ENCODE measurements at places on chromosomes 5 and 9.

DNA sequence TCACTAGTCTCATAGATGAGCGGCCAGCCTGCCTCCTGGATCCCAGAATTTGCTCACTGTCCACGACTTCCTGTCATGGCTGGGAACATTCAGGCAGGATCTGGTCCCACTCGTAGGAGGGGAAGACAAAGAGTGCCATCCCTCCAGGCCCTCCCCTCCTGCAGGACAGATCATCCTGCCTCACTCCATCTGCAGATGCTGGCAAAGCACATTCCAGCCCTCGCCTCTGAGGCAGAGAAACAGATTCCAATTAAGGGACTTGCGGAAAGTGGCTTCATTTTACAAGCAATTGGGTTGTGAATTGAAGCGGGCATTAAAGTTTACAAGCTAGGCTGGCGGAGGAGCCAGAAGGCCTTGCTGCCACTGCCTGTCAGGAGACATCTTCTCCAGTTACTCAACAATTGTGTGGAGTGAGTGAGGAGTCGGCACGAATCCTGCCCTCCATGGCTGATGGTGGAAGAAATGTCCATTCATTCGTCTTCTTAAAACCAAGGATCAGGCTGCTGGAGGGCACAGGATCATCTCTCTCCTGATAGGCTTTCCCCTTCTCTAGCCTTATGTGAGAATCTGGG lies 41.8 kb upstream of the KCNMB1 start:
- DNase-seq, result no peak

- DNase-seq, result no peak
Measured at GRCh38 chr5:73369278-73369677, 79.3 kb downstream of the FOXD1 start.

DNA sequence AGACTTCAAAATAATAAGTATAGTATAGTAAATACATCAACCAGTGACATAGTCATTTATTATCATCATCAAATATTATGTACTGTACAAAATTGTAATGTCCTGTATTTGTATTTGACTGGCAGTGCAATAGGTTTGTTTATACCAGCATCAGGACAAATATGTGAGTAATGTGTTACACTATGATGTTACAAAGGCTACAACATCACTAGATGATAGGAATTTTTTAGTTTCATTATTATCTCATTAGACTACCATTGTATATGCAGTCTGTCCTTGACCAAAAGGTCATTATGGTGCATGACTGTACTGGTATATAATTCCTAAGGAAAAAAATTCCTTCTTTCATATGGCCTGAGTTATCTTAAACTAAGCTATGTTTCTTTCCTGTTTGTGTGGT lies 63.6 kb upstream of the VCAN start:
- no peak for DNase-seq

DNA sequence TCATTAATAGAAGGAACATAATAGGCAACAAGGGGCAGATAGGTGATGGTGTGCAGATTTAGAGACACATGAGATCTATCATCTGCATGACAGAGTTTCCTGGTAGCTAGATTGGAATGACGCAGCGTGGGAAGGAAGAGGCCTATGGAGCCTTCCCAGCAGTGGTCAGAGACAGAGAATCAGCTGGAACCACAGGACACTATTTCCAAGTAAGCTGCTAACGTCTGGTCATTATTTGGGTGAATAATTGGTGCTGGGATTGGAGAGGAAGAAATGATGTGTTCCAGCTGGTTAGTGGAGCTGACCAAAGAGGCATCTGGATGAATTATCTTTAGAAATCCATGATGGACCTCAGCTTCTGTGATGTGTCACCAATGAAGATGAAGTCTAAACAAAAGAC lies 91.2 kb upstream of the PRR16 start:
- no peak for DNase-seq

DNA sequence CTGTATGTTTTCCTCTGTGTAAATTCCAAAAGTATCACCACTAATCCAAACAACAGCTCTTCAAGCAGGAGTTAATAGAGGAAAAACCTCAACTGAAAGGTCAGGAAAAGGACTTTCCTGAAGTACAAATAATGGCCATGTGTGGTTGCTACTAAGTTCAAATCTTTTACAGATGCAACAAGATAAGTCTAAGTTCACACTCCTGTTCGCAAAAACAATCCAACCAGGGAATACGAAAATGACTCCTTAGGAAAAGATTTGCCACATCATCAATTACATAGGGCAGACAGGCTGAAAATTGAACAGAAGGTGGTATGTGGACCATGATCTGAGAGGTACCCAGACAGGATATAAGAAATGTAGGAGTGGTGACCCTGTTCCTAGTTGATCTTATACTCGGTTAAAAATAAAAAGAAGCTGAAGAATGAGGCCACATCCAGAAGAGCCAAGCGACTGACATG lies 210.2 kb downstream of the TSSK1B start:
- no peak for DNase-seq

DNA sequence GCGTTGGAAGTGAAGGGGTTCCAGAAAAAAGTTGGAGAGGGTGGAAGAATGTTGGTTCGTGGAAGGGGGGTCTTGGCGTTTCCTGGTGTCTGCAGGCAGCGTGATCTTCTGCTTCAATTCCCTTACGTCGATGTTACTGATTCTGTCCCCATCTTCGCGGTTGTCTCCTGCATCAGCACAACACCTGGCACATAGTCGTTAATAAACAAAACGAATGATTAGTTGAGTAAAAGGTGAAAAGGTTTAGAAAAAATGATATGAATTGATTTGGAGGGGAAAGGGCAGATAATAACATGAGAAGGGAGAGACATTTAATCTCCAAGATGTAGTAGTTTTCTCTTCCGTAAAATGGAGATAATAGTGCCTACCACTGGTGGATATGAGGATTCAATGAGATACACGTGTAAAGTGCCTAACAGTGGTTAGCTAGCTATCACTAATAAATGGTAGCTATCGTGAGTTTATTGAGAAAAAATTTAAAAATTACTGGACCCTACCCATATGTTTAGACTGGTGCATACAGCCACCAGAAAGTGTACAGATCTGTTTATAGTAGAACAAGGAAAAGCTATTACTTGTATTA lies 556 bp downstream of the MTREX start:
- peak; percentile 27 for DNase-seq

DNA sequence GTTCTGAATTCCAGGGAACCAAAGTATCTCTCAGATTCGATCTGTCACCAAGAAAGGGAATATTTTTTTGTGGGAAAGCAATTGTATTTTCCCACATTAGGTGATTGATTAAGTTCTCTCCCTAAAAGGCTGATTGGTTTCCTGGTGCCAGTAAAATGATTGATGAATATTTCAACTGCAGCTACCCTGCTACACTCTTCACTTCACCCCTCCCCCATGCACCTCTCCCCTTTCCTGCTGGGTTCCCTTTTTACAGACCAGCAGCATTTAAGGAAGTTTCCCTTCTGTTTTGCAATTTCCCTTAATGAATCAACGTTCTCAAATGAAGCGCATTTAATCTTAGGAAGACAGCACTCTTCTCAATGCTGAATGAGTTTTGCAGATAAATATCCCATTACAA lies 13.1 kb downstream of the NR6A1 start:
- no peak for DNase-seq

- no peak for DNase-seq
Measured at GRCh38 chr9:79428422-79428821, 143.3 kb upstream of the TLE4 start.

GRCh38 chr5:322942-323879 lies 1.7 kb downstream of the AHRR start:
- DNase-seq, result no peak

Measured in LoVo (cell line).